Breast epithelium (tissue), 4 donors: ENCODE measurements at places on chromosomes 2 and 18. TPM values are rescaled to one million over a fixed set of nuclear protein-coding genes. Genes with fewer than 3 reads are reported as not detected.

STEAP3 gene
- total RNA-seq = 49.8 TPM

PCARE gene
- total RNA-seq = not detected

- peak overlapping the region; percentile 60 for H3K27ac ChIP-seq
- H3K27me3 ChIP-seq = peaks cover 31% of the 10 kb centered on the region
- no peak for DNase-seq
- H3K36me3 ChIP-seq = no peaks in the 10 kb centered on the region
- peak overlapping the region; percentile 50 for H3K4me3 ChIP-seq
- H3K4me1 ChIP-seq = no peaks in the 10 kb centered on the region
These were observed 1.1 kb downstream of the GLI2 start for GRCh38 chr2:120736624-120737339.

DNA sequence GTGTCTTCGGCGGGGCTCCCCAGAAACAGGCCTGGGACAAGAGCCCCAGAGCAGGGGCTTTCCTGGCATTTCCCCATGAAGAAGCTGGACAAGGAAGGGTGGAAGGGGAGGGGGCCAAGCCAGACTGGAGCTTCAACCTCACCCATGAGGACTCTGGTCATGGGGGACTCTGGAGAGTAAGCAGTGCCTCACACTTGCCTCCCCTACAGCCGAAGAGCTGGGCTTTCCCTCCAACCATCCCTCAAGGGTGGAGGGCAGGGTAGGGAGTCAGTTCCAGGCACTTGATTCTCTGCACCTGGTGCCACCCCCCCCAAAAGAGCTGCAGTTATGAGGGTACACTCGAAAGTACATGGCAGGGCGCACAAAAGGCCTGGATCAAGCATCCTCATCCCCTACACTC, 246.6 kb downstream of the TFCP2L1 start:
- H3K36me3 ChIP-seq = no peaks in the 10 kb centered on the region
- no peaks in the 10 kb centered on the region for H3K27me3 ChIP-seq
- peak overlapping the region; percentile 48 for H3K27ac ChIP-seq
- H3K4me1 ChIP-seq = peaks cover 4% of the 10 kb centered on the region

GRCh38 chr18:61606068-61606660, 272.9 kb downstream of the CDH20 start:
- peak overlapping the region; percentile 19 for H3K4me3 ChIP-seq
- peak overlapping the region; percentile 80 for H3K27ac ChIP-seq
- H3K36me3 ChIP-seq = no peaks in the 10 kb centered on the region
- H3K27me3 ChIP-seq = no peaks in the 10 kb centered on the region

DNA sequence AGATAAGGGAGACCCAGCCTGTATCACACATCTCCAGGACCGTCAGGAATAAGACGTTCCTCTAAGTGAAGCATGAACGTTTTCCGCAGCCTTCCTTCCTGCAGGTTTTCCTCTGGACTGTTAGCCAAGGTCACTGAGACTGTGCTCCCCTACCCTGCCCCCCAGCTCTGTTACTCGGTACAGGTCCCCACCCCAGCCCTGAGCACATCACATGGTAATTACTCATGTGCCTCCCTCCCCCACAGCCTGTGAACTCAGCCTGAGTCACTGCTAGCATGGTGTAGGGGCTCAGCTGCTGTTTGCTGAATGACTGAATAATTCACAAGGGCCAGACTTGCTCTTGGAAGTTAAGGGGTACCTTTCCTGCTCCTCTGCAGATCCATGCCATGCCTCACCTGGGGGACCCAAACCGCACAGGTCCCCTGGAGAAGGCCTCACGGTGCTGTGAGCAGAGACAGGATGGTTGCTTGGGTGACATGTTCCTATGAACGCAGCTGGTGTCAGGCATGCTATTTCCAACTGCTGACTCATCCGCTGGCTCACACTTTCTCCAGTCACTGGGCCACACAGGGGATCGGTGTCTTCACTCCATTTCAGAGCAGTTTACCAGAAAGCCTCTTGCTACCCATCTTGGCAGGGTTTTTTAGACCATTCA, 88.2 kb downstream of the PLB1 start:
- peak overlapping the region; percentile 77 for H3K27ac ChIP-seq
- H3K27me3 ChIP-seq = no peaks in the 10 kb centered on the region
- DNase-seq = no peak
- no peaks in the 10 kb centered on the region for H3K36me3 ChIP-seq
- no peak overlapping the region for H3K4me3 ChIP-seq

DNA sequence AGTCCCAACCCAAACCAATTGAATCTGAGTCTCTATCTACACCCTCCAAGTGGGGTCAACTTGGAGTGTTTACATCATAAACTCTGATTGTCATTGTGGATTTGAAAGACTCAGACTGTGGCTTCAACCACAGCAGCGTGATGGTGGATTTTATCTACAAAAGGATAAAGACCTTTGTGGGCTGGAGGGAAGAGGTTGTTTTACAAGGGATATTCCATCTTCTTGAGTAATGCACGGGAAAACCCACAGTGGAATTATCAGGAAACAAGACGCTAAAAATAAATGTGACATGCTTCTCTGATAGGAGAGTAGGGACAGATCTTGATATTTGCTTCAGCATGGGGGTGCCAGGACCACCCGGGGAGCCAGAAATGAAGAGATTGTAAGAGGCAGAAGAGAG, 93.5 kb downstream of the LPIN1 start:
- H3K4me3 ChIP-seq = no peak overlapping the region
- H3K27ac ChIP-seq = no peak overlapping the region
- no peaks in the 10 kb centered on the region for H3K4me1 ChIP-seq
- no peak for DNase-seq
- no peaks in the 10 kb centered on the region for H3K36me3 ChIP-seq

- no peak overlapping the region for H3K27ac ChIP-seq
- no peaks in the 10 kb centered on the region for H3K27me3 ChIP-seq
- H3K36me3 ChIP-seq = peaks cover 18% of the 10 kb centered on the region
- H3K4me1 ChIP-seq = no peaks in the 10 kb centered on the region
- no peak for DNase-seq
These were observed 29.4 kb downstream of the STAT1 start for GRCh38 chr2:190984595-190984994.

C2orf66 gene
- total RNA-seq = not detected

STAT4 gene
- total RNA-seq = 3.6 TPM
